ENCODE measurements at places on chromosomes 3 and 15. TPM values are rescaled to one million over a fixed set of nuclear protein-coding genes. Genes with fewer than 3 reads are reported as not detected.

Gene NPRL2
- 17.1 TPM for total RNA-seq

Gene CCRL2
- total RNA-seq = 0.97 TPM

Gene CNBP
- total RNA-seq = 277 TPM

Gene CLSTN2
- 4.5 TPM for total RNA-seq

- H3K27ac ChIP-seq = peak overlapping the region; percentile 99
- peak; percentile 80 for DNase-seq
- H3K27me3 ChIP-seq = no peaks in the 10 kb centered on the region
- H3K4me1 ChIP-seq = peaks cover 67% of the 10 kb centered on the region
Observed at GRCh38 chr15:63504979-63505841, 817 bp downstream of the USP3 start.

- peaks cover 3% of the 10 kb centered on the region for H3K4me1 ChIP-seq
- no peaks in the 10 kb centered on the region for H3K27me3 ChIP-seq
Observed at GRCh38 chr3:103515116-103515515, 1080.3 kb downstream of the ZPLD1 start.

DNA sequence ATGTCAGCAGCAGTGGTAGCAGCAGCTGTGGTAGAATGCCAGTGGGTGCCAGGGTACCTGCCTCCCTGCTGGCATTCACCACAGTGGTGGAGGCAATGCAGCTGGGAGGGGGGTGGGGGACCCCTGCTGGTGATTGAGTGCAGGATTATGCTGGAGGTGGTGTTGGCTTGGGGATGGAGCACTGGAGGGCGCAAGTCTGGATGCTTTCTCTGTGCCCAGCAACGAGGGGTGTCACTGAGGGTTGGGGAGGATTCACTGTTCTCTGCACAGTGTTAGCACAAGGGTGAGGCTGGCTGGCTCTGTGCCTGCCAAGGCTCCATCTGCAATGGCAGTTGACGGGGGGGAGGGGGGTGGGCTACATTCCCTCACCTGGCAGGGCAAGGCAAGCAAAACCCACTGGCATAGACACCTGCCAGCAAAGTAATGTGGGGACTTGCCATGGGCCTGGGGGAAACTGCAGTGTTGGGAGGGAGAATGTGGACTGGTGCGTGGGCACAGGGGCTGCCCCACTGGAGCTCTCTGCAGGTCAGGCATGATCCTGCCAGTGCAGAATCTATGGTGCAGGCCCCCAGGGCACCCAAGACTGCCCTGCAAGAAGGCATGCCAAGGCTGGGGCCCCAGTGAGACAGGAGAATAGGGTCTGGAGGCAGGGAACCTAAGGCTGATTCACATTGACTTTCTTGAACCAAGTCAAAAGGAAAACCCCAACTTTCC, 64.3 kb downstream of the MINDY4B start:
- DNase-seq = no peak
- H3K4me1 ChIP-seq = no peaks in the 10 kb centered on the region
- H3K4me3 ChIP-seq = no peak overlapping the region
- no peaks in the 10 kb centered on the region for H3K27me3 ChIP-seq

GRCh38 chr3:11601446-11602238, 42.1 kb downstream of the VGLL4 start:
- no peaks in the 10 kb centered on the region for H3K27me3 ChIP-seq
- peaks cover 19% of the 10 kb centered on the region for H3K4me1 ChIP-seq
- no peaks in the 10 kb centered on the region for H3K36me3 ChIP-seq
- no peak overlapping the region for H3K4me3 ChIP-seq
- peak overlapping the region; percentile 59 for H3K27ac ChIP-seq
- DNase-seq = no peak

DNA sequence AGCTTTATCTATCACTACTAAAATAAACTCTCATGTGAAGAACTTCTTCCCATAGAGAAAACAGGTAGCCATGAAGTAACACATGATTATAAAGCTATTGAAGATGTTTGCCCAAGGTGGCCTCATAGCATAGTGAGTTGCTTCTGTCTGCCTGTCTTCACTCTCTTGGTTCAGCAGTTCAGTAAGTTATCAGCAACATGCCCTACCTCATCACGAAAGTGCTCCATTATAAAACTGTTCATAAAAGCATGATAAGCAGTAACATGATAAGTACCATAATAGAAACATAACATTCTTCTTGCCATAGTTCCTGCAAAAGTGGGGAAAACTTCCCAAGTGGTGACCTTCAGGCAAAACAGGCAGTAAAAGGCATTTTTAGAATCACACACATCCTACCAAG, 45.6 kb downstream of the MRPL3 start:
- H3K4me1 ChIP-seq = no peaks in the 10 kb centered on the region
- peaks cover 5% of the 10 kb centered on the region for H3K36me3 ChIP-seq
- no peak overlapping the region for H3K4me3 ChIP-seq
- DNase-seq = no peak
- no peak overlapping the region for H3K27ac ChIP-seq
- H3K27me3 ChIP-seq = no peaks in the 10 kb centered on the region

DNA sequence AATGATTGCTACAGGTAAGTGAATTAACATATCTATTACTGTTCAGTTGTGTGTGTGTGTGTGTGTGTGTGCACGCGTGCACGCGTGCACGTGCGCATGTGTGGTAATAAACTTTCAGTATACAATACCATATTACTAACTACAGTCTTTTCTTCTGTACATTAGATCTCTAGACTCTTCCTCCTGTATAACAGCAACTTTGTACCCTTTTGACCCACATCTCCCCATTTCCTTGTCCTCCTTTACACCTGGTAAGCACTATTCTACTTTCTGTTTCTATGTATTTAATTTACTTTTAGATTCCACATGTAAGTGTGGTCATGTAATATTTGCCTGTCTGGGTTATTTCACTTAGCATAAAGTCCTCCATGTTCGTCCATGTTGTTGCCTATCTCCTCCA, 29.1 kb upstream of the GOLIM4 start:
- H3K4me1 ChIP-seq = no peaks in the 10 kb centered on the region
- no peak for DNase-seq

DNA sequence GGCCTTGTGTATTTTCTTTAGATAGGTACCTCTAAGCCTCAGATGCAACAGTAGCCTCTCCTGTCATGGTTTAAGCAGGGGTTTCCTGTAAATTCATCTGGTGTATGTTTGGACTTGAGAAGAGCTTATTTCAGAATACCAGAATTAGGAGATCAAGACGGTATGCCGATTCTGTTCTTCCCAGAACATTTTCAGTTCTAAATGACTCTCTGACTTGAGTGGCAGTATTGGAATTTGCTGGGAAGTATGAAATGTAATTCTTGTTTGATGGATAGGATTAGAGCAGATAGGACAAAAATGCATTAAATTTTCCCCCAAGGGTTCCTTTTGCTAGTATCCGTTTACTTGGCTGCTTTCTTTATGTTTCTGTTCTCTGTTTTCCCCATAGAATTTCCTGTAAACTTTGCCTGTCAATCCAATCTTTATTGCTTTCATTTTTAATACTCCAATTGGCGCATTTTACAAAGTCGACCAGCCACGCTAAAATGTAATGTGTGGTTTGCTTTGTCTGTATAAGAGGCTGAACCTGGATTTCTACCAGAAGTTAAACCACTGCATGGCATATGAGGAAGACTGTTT, 612.2 kb downstream of the RBMS3 start:
- H3K27ac ChIP-seq = no peak overlapping the region
- H3K36me3 ChIP-seq = no peaks in the 10 kb centered on the region
- no peaks in the 10 kb centered on the region for H3K27me3 ChIP-seq
- no peak for DNase-seq

GRCh38 chr3:33044676-33045075, 52.3 kb downstream of the GLB1 start:
- DNase-seq = no peak
- peaks cover 4% of the 10 kb centered on the region for H3K36me3 ChIP-seq
- no peaks in the 10 kb centered on the region for H3K27me3 ChIP-seq
- H3K4me3 ChIP-seq = no peak overlapping the region

- no peak for DNase-seq
- no peak overlapping the region for H3K4me3 ChIP-seq
- H3K4me1 ChIP-seq = no peaks in the 10 kb centered on the region
- H3K36me3 ChIP-seq = no peaks in the 10 kb centered on the region
- H3K27me3 ChIP-seq = no peaks in the 10 kb centered on the region
- H3K27ac ChIP-seq = no peak overlapping the region
Observed at GRCh38 chr3:115520651-115521245, 102.6 kb upstream of the GAP43 start.

DNA sequence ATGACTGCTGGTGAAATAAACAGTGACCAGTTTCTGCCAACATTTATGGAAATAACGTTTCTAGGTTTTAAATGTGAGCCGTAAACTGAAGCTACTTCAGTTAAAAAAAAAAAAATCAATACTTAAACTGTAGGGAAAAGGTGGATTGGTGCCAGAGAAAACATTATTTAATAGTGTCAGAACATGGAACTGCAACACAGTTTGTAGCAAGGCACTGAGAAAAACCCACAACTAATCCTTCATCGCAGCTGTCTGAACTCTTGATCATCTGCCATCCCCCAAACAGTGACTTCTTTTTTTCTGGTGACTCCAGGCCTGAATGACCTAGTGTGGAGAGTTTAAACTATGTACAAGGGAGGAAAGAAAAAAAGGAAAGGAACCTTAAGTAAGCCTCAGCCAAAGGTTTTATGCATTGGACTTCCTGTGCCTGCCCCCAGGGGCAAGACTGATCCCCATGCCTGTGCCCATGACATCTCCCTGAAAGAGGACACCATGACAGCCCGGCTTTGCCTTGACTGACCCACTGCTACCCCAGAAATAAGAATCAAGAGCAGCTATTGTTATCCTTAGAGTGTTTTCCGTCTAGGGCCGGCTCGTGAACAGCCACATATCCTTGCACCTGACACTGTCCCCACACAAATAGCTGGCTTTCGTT, 33.1 kb downstream of the CRTAP start:
- no peaks in the 10 kb centered on the region for H3K36me3 ChIP-seq
- no peaks in the 10 kb centered on the region for H3K4me1 ChIP-seq
- H3K27me3 ChIP-seq = no peaks in the 10 kb centered on the region
- no peak overlapping the region for H3K27ac ChIP-seq
